ENCODE measurements at places on chromosomes 7 and 10.

GRCh38 chr7:98287486-98287959 lies 6.0 kb downstream of the BRI3 start:
- DNase-seq, result no peak

- DNase-seq, result no peak
These were observed 239.3 kb upstream of the GRB10 start for GRCh38 chr7:51021906-51022570.

- no peak for DNase-seq
These were observed 950.0 kb upstream of the CELF2 start for GRCh38 chr10:10067644-10068043.

GRCh38 chr7:67267914-67268313 lies 271.3 kb downstream of the TYW1 start:
- no peak for DNase-seq

GRCh38 chr10:28211759-28212158 lies 91.1 kb downstream of the MPP7 start:
- no peak for DNase-seq

GRCh38 chr10:18436902-18437301 lies 214.5 kb downstream of the NSUN6 start:
- no peak for DNase-seq

- no peak for DNase-seq
These were observed at the start of gene FOXI2 for GRCh38 chr10:127736915-127737562. TSS of gene FOXI2 (plus strand) at chr10:127737185. CDS start at chr10:127737274, 89 bp downstream.

DNA sequence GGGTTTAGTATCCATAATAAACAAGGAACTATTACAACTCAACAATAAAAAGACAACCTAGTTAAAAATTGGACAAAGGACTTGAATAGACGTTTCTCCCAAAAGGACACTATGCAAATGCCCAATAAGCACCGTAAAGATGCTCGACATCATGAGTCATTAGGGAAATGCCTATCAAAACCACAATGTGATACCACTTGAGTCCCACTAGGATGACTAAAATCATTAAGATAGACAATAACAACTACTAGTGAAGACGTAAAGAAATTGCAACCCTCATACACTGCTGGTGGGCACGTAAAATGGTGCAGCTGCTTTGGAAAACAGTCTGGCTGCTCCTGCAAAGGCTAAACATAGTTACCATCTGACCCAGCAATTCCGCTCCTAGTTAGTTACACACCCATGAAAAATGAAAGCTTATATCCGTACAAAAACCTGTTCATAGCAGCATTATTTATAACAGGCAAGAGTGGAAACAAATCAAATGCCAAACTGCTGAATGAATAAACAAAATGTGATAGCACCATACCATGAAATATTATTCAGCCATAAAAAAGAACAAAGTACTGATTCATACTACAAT lies 17.3 kb downstream of the CCDC3 start:
- no peak for DNase-seq

DNA sequence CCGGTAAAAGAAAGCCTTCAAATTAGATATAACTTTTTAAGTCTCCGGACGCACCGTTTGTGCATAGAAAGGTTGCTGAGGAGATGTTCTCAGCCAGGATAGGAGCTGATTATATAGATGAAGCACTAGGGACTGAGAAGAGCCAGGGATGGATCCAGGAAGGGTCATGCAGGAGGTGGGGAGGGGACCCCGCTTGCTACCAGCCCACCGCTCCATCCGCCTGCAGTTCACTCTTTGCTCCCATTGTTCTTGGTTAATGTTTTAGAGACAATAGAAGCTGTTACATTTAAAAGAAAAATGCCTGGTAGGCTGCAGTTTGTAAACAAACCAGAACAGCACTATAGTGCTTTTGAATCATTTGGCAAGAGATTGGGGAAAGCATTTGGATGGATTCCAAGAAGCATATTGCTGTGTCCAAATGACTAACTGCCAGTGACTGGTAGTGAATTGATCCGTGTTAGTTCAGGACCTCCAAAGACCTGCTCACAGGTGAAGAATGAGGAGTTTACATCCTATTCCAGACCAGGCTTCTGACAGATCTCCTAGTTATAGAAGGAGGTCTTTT lies 175.9 kb upstream of the TAC1 start:
- no peak for DNase-seq
